Muscle of leg (tissue), 16 donors: ENCODE measurements at places on chromosomes 11 and 22. TPM values are rescaled to one million over a fixed set of nuclear protein-coding genes. Genes with fewer than 3 reads are reported as not detected.
A peak's percentile ranks its signal among the peaks of the same experiment; 100 is the strongest.

DNA sequence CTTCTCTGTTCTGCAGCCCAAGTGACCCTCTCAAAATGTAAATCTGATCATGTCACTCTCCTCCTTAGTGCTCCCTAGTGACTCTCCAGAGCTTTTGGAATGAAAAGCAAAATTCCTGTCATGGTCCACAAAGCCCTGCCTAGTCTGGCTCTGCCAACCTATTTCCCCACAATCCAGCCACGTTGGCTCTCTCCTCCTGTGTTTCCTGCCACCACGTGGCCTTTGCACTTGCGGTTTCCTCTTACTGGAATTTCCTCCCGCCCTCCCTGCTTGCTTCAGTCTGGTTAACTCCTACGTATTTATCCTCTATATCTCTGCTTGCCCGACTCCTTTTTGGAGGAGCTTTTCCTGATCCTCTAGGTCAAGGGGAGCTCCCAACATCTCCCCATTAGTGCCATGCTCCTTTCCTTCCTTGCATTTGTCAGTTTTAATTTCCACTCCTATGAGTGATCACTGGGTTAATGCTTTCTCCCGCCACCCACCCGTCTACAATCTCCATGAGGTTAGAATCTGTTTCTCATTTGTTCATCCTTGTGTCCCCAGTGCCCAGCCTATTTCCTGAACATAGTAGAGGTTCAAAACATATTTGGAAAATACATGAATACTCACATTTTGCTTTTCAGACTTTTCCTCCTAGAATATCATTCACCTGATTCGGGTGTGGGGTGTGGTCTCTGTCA lies 11.5 kb downstream of the NNMT start:
- DNase-seq: peak; percentile 40

Gene HINFP
- total RNA-seq: 15.5 TPM

DNA sequence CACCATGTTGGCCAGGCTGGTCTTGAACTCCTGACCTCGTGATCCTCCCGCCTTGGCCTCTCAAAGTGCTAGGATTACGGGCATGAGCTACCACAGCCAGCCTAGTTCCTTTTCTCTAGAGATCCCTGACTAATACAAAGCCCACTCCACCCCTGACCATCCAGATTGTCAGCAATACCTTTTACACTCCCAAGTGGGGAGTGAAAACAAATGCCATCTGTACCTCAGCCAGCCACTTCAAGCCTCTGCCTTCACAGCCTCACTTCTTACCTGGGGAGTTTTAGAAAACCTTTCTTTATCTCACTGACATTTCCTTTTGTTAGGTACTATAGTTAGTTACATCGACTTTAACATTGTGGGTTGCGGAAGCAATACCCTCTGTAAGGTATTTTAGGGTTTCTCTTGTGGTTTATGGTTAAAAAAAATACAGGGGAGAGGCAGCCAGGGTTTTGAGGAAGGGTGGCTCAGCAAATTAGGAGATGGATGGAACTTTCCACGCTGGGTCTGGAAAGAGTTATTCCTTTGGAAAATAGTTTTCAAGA lies 8.9 kb downstream of the TOM1 start:
- DNase-seq: peak; percentile 77

DNA sequence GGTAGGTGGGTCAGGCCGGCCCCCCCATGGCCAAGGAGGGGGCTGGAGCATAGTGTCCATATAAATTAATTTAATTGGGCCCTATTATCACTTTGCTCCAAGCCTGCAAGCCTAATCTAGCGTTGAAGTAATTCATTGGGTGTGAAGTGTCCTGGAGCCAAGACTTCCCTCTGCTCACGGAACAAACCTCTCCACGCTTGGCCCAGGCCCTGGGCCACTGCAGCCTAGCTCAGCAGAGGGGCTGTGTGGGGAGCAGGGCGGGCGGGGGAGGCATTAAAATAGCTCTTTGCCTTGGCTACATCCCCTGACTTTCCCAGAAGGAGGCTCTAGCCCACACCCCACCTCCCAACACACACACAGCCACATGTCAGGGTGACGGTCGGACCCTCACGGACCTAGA lies 73.5 kb downstream of the THAP12 start:
- peak; percentile 86 for DNase-seq

DNA sequence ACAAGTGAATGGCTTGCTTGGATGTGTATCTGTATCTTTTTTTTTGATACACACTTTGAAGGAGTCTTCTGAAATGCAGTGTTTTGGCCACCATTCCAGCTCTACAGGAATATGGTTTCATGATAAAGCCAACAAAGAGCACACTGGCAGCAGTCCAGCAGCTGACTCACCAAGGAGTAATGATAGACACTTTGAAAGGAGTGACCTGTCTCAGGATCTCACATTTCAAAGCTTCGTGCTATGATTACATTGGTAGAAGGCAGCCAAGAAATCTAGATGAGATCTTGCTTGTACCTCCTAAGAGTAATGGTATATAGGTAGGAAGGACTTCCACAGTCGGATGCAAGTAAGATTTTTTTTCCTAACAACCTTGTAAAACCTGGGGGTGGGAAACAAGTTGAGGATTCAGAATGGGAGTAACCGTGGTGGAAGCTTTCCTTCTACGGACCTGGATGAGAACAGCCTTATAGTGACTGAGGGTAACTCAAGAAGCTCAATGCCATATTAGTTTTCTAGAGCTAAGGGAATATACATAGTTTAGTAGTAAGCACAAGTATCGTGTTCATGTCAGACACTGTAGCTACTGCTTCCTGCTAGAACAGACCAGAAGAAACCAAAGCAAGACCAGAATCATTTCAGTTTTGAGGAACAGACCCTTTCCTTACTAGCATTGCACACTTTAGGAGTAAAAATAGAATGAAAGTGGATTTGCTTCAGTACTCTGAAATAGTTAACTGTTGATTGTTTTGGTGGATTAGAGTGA lies 25.0 kb downstream of the MTMR3 start:
- peak; percentile 82 for DNase-seq

GRCh38 chr11:33997584-33998251 lies 53.8 kb upstream of the CAPRIN1 start:
- peak; percentile 21 for DNase-seq

Gene CNGA4
- total RNA-seq: not detected

- DNase-seq: no peak
Observed at GRCh38 chr11:40401132-40401853, 1058.2 kb downstream of the LRRC4C start.

Gene SYT9
- total RNA-seq: 0.35 TPM

Gene PDGFD
- 25.7 TPM for total RNA-seq

GRCh38 chr11:14253421-14253820 lies 105.6 kb downstream of the RRAS2 start:
- peak; percentile 86 for DNase-seq

DNA sequence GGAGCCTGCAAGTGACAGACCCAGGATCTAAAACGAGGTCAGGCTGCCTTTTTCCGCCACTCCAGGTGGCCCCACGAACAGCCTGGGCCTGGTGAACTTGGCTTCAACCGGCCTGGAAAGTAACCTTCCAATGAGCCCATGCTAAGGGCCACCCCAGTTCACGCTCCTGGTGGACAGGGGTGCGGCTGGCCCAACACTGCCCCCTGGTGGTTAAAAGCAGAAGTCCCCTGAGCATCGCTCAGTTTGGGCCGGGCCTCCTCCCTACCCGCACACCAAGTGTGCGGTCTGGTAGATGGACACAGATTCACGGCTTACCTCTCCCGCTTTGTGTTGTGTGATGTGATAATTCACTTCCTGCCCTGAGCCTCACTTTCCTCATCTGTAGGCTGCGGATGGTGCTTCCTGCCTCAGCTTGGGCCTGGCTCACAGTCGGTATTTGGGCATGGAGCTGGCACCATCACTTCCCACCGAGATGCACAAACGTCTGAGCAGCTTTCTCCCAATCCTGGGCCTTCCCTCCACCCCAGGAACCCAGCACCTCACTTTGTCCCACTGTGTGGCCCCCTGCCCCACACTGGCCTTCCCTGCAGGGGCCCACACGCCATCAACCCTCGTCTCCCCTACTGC lies 13.7 kb upstream of the SEC14L3 start:
- peak; percentile 30 for DNase-seq

Gene FZD4
- total RNA-seq: 40.5 TPM

Gene GNG3
- total RNA-seq: not detected

GRCh38 chr11:118497831-118498230 lies 29.4 kb upstream of the TTC36 start:
- DNase-seq: no peak

GRCh38 chr11:762421-763072 lies 14.7 kb downstream of the GATD1 start:
- DNase-seq: no peak

Gene CCDC134
- 13.2 TPM for total RNA-seq

GRCh38 chr22:17121233-17122195 lies at the start of gene TMEM121B:
TMEM121B (minus strand) TSS chr22:17121360; CDS start chr22:17121127, 233 bp downstream.
- DNase-seq: peak; percentile 80

Gene IL18
- 0.31 TPM for total RNA-seq

DNA sequence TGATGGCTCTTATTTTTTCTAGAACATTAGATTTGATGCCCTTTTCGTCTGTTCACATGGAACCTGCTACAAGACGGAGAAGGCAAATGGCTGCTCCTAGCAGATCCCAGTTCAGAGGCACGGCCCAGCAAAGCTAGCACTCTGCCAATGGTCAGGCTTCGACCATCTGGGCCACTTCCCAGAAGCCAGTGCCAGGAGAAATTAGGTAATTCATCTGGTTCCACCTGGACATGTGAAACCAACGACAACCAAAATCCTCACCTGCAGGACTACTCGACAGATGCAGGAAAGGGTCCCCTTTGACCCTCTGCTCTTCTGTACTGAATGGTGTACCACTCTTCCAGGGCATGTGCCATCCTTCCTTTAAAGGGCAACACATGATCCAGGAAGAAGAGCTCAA lies 25.4 kb downstream of the MICAL3 start:
- DNase-seq: no peak

DNA sequence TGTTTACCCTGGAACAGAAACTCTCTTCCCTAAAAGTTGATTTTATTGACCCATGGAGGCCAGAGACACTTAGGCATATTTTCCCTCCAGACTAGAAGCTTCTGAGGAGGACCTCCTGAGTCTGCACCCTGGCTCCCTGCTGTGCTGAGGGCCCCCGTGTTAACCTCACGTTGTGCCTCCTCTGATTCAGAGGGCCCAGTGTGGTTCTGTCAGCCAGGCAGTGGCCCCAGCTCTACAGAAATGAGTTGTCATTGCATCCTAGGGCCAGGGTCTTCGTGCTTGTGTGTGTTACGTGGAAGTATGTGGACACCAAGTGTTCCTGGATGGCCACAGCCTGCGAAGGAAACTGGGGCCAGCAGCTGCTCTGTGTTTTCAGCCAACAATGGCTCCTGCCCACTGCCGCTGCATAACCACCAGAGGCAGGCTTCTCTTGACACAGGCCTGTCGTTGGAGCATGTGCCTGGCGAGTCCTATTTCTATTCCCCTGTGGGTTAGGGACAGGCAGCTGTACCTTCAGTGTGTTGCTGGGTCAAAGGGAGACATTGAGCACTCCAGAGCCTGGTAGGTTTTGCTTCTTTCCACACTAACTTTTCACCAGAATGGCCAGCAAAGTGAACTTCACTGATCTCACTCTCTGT lies 44.5 kb downstream of the MED15 start:
- DNase-seq: peak; percentile 87

DNA sequence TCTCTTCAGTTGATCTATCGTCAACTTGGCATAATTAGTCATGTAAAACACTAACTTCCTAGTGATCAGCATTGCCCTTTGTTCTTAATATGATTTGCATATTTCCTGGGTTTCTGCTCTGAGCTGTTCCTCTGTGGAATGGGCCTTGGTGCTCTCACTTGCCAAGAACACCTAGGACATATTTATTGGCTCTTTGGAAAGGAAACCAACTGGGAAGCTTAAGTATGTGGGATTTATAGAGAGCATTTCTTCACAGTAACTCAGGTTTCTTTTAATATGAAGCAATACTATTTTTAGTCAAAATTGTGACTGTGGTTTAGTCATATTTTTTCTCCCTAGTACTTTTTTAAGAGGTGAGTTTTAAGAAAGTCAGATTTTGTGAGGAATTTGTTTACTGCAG lies 28.8 kb downstream of the FAT3 start:
- no peak for DNase-seq

Gene OR9Q1
- total RNA-seq: not detected

DNA sequence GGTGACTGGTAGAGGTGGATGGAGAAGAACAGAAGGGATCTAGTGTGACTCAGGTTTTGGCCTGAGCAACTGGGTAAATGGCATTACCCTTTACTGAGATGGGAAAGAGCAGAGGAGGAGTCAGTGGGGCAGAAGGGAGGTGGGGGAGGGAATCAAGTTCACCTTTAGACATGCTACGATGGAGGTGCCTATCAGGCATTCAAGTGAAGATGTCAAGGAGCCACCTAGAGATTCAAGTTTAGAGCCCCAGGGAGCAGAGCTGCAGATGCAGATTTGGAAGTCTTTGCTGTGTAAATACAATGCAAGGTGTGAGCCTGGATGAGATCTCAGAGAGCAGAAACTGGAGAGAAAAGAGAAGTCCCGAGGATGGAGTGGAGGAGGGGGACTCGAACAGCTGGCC lies 979 bp upstream of the MOGAT2 start:
- DNase-seq: no peak

Gene C11orf54
- 41.1 TPM for total RNA-seq

GRCh38 chr22:25237503-25237902 lies 18.1 kb downstream of the CRYBB2 start:
- DNase-seq: no peak

GRCh38 chr11:134674974-134675373 lies 262.9 kb upstream of the B3GAT1 start:
- DNase-seq: no peak

Gene SOX10
- 2.2 TPM for total RNA-seq

DNA sequence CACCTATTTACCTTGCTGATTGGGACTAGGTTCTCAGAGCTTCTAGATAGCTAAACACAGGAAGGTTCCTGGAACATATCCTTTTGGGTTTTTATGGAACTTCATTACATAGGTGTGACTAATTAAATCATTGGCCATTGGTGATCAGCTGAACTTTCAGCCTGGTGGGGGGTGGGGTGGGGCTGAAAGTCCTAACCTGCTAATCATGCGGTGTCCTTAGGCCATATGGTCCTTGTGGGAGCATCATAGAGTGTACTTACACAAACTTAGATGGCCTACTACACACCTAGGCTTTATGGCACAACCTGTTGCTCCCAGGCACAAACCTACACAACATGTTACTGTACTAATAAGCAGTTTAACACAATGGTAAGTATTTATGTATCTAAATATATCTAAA lies 8.6 kb upstream of the SELENOH start:
- DNase-seq: no peak

GRCh38 chr11:60950933-60951605 lies 907 bp downstream of the SLC15A3 start:
- peak; percentile 51 for DNase-seq

GRCh38 chr11:38402063-38402462 lies 1804.0 kb upstream of the RAG2 start:
- DNase-seq: peak; percentile 47

Gene OR4A47
- not detected for total RNA-seq

DNA sequence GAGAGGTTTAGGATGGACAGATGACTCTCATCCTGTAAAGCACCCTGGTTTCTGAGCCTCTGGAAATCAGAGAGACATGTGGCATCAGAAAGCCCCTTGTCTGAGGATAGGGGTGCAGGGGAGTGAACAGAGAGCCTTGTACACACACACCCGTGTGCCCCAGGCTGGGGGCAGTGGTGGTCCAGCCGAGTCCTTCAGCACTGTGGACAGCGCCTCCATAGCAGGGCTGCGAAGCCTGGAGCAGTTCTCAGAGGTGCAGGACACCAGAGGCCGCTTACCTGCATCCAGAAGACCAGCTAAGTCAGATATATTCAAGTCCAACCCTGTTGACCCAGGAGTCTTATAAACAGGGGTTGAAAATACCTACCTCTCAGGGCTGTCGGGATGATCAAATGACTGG lies 11.5 kb upstream of the IGSF9B start:
- no peak for DNase-seq

Gene HEPN1
- total RNA-seq: not detected

- no peak for DNase-seq
Observed at GRCh38 chr22:50119169-50119767, 29.5 kb downstream of the MOV10L1 start.

- no peak for DNase-seq
Observed at GRCh38 chr11:130779267-130779666, 137.0 kb downstream of the SNX19 start.
